Left ventricle myocardium inferior (tissue), 1 donor: ENCODE measurements at places on chromosomes 4 and X.

DNA sequence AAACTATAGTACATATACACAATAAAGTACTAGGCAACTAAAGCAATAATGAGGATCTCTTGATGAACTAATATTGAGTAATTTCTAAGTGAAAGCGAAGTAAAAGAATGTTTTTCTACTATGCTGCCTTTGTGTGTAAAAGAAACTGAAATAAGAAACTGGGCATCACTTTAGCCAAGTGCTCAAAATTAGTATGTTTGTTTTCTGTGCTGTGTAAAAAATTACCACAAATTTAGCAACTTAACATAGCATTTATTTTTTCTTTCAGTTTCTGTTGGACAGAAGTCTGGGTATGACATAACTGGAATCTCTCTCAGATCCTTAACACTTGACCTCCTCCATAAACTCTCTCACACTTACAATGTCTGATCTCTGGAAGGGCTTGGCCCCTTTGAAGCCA lies 687.1 kb upstream of the MAGEB2 start:
- no peak for DNase-seq

GRCh38 chr4:54006755-54007154 lies 57.6 kb downstream of the CHIC2 start:
- DNase-seq = no peak

DNA sequence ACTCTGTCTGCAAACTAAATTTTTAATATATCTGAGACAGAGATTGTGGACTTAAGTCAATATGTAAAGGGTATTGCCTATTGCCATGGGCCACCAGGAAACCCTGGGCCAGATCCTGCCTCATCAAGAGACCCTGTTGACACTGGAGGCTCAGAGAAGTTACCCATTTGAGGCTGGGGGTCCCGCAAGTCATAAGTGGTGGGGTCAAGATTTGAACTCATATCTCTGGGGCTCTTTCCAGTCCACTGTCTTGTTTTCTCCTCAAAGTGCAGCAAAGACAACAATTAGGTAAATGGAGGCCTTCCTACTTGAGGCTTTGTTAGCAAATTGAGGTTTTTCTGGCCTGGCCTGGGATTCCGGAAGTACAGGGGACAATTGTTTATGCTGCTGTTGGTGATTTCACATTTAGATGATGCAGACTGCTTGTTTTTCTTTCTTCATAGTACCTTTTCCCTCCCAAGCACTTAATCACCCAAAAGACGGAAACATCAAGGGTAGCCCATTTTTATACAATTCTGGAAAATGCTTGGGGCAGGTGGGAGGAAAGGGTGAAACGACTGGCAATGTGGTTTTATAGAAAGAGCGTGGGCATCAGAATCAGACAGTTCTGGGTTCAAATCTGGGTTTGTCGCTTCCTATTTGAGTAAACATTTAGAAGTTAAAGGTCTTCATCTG lies 160.0 kb downstream of the SMIM20 start:
- no peak for DNase-seq

DNA sequence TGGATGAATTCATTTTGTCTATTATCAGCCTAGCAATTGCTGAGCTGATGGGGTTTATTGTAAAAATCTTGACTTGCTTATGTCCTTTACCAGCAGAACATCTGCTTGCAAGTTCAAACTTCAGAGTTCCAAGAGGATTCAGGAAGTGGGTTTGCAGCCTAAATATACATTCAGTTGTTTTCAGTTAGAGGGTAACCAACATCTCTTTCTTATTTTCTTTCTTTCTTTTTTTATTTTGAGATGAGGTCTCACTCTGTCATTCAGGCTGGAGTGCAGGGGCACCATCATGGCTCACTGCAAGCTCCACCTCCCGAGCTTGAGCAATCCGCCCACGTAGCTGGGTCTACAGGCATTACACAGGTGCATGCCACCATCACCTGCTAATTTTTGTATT lies 31.4 kb upstream of the FHL1 start:
- DNase-seq = no peak

DNA sequence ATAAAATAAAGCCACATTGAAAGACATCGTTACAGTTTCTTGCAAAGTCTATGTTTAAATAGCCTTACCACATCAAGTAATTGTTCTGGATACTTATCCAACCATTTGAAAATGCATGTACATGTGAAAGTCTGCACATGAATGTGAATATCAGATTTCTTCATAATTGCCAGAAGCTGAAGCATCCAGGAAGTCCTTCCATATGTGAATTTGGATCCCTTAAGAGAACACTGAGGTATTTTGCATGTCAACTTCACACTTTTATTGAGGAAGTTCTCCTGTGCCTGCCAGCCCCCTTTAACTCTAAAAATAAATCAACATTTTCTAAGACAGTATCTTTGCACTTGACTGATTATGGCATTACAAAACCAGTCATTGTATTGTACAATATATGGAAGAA lies 1103.5 kb upstream of the ADGRL3 start:
- no peak for DNase-seq

- DNase-seq = no peak
Observed at GRCh38 chrX:104641176-104641575, 75.2 kb downstream of the IL1RAPL2 start.

DNA sequence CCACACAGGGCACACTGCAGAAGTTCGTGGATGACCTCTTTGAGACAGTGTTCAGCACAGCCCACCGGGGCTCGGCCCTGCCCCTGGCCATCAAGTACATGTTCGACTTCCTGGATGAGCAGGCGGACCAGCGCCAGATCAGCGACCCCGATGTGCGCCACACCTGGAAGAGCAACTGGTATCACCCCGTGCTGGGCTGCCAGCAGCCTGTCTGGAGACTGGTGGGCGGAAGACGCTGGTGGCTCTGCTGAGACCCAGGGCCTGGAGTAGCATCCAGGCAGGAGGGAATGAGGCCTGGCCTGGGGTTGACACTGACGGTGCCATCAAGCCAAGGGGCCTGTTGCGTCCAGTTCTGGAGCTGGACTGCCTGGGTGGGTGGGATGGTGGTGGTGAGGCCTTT lies 8.6 kb downstream of the LAGE3 start:
- DNase-seq = no peak
